ENCODE measurements at places on chromosomes 11 and 22.
A peak's percentile ranks its signal among the peaks of the same experiment; 100 is the strongest.

DNA sequence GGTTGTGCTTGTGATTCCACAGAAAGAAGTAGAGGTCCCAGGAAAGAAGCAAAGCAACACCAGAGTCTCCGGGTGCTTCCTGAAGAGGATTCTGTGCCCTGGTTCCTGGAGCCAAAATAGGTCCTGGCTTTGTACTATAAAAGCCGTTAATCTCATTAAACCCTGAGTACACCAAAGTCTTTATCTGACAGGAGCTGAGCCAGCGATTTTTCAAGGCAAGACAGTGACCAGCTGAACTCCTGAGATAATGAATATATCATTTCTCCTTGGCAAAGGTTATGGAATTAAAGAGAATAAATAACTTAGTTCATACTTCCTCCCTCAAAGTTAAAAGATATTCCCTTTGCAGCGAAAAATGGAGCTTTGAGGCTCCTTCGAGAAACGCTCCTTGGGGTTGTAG, 5.2 kb downstream of the TMEM138 start:
- DNase-seq = no peak

GRCh38 chr11:123973816-123974215, 3.8 kb downstream of the OR10S1 start:
- DNase-seq = peak; percentile 17

GRCh38 chr11:16278979-16279378, 77.4 kb downstream of the SOX6 start:
- no peak for DNase-seq

GRCh38 chr11:57653163-57653562, 3.5 kb upstream of the YPEL4 start:
- no peak for DNase-seq

- no peak for DNase-seq
Observed at GRCh38 chr22:35479359-35479758, 61.3 kb upstream of the RASD2 start.

GRCh38 chr11:65917434-65918210, 1.2 kb downstream of the C11orf68 start:
- DNase-seq = no peak

- DNase-seq = no peak
Observed at GRCh38 chr11:70078095-70078780, at the start of gene ANO1. ANO1 (plus strand) TSS chr11:70078317; CDS start chr11:70078607, 290 bp downstream.

GRCh38 chr11:120129570-120129969, 8.3 kb downstream of the TRIM29 start:
- no peak for DNase-seq

- no peak for DNase-seq
Observed at GRCh38 chr22:48361099-48361639, 1466.5 kb downstream of the BRD1 start.

- DNase-seq = no peak
Observed at GRCh38 chr11:18956630-18957029, 17.4 kb upstream of the MRGPRX1 start.

GRCh38 chr11:68077617-68078582, 39.1 kb downstream of the TCIRG1 start:
- DNase-seq = no peak

GRCh38 chr11:58999291-58999680, 60.0 kb downstream of the GLYATL1 start:
- DNase-seq = no peak

- no peak for DNase-seq
Observed at GRCh38 chr22:39956932-39957664, 3.1 kb upstream of the TMA7B start.

DNA sequence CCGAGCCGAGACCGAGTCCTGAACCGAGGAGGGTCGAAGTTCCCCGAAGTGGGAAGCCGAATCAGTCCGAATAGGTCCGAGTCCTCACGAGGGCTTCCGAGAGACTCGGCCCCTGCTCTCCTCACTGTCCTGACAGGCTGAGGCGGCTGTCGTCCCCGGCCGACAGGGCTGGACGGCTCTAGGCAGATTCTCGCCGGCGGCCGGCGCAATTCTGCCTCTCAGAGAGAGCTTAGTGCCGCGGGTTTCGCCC, 191 bp upstream of the DEAF1 start:
- no peak for DNase-seq

GRCh38 chr22:31244046-31244942, 32.2 kb downstream of the LIMK2 start:
- DNase-seq = peak; percentile 37

- DNase-seq = no peak
Observed at GRCh38 chr11:11583801-11584529, 37.8 kb downstream of the GALNT18 start.

GRCh38 chr22:48156603-48157355, 1394.3 kb downstream of the TBC1D22A start:
- DNase-seq = no peak

DNA sequence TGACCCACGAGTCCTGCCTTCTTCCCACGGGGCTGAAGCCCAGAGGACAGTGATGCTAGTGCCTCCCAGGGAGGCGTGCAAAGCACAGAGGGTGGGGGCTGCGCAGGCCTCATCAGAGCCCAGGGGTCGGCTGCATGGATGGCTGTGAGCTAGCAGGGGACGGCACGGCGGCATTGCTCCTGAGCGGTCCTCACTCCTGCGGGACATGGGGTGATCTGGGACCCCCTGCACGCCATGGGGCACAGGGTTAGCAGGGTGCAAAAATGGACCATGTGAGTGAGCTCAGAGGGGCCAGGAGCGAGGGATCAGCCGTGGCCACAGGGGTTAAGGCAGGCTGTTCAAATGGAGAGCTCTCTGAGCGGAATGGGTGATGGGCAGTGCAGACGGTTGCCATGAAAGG, 138.3 kb downstream of the SNX19 start:
- DNase-seq = no peak

DNA sequence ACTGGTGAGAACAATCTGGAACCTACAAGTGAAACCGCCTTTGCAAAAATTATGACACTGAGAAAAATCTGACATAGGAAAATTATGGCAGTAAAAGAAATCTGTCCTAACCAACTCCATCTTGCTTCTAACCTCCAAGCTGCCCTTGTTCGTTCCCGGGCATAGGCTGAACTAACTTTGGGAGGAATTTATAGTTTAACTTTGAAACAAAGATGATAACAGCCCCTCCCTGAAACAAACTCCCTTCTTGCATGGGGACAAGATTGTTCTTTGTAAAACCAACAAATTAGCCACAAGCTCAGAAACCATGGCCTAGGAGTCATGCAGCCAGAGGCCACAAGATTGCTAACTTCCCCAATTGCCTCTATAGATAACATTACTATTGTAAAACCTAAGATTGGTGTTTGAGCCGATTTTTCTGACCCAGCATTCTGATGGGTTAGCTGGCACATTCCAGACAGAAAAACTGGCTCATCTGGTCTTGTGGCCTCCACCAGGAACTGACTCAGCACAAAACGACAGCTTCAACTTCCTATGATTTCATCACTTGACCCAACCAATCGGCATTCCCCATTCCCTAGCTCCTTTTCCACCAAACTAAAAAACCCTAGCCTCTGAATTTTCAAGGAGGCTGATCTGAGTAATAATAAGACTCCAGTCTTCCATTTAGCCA, 3.6 kb upstream of the CCDC81 start:
- no peak for DNase-seq

DNA sequence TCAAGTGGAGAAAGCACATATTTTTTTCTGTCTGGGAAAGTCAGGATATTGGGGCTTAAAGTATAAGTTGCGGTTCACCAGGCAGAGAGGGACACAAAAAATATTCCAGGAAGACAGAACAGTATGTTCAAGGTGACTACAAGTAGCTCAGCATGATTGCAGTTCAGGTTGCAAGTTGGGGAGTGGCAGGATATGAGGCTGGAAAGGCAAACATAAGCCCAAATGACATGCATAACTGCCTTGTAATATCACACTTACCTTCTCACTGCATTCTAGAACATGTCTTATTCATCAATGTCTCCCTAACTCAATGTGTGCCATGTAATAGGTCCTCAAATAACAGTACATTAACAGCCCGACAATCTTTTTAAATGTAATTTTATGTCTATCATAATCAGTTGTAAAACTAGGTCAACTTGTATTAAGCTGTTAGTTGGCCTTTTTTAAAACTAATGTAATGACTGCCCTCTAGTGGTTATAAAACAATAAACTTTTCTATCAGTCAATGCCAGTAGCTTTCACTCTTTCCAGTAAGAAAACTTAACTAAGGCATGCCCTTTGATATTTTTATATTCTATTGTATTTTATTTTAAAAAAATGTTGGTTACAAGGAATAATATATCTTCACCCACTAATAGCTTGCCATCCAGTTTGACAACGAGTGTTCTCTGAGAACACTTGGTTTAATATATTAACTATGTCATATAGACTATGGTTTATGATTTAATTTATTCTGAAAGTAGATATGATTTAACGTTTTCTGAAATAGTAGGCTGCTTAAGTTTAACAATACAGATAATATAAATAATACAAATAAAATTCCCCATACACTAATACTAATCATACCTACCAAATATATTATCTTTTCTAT, 39.4 kb upstream of the CFAP300 start:
- DNase-seq = peak; percentile 30

DNA sequence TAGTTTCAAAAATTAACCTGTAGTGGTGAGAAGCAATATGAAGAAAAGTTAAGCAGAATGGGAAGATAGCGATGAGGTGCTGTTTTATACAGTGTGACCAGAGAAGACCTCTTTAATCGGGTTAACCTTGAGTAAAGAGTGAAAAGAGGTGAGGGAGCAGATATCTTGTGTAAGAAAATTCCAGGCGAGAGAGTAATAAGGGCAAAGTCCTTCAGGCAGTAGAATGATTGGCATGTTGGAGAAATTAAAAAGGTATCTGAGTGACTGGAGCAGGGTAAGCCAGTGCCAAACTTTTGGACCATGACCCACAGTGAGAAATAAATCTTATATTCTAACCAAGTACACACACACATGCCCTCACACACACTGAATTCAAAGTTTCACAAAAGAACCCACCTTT, 374.7 kb upstream of the LARGE1 start:
- DNase-seq = no peak

- DNase-seq = no peak
Observed at GRCh38 chr11:121090145-121090721, 10.8 kb upstream of the TECTA start.

DNA sequence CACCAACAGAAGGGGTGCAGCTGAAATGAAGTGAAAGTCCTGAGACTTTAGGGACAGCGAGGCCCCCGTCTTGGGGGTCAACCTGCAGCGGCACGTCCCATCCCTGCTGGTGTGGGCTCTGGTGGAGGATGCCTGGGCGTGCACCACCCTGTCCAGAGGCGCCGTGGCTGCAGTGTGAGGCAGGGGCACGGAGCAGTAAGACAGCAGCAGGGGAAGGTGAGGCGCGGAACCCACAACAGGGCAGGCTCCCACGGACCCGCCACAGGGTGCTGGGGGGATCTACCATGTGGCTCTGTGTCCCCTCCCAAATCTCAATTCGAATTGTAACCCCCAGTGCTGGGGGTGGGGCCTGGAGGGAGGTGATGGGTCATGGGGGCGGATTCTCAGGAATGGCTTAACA, 158.6 kb downstream of the SHANK2 start:
- no peak for DNase-seq

DNA sequence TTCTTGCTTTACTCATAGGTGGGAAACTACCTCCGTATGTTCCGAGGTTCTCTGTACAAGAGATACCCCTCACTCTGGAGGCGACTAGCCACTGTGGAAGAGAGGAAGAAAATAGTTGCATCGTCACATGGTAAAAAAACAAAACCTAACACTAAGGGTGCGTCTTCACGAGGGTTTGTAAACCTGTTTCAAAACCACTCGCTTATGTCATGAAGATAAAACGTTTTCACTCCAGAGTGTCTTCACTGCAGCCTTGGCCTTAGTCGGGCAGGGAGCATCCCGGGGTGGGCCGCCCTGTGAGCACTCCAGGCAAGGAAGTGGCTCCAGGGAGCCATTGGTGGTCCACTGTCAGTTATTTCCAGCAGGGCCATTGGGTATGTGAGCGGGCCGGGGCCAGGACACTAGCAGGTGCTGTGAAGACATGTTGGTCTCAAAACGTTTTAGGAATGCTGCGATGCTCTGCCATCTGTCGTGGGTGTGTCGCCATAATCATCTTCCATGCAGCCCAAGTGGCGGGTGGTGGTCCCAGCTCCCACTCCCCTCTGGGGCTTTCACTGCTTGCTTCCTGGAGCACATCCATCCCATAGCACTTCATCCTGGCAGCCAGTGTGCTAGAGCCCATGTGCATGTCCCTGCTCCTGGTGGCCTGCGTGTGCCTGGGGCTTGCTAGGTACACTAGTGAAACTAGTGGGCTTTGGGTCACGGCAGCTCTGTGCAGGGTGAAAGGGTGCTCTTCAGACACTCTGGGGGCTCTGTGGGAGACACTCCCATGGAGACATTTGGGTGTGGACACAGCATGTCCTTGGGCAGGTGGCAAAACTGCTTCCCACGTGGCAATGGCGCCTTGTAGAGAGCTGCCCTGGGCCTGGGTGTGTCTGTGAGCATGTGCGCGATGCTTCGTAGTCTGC, 5.2 kb downstream of the SMARCB1 start:
- no peak for DNase-seq

DNA sequence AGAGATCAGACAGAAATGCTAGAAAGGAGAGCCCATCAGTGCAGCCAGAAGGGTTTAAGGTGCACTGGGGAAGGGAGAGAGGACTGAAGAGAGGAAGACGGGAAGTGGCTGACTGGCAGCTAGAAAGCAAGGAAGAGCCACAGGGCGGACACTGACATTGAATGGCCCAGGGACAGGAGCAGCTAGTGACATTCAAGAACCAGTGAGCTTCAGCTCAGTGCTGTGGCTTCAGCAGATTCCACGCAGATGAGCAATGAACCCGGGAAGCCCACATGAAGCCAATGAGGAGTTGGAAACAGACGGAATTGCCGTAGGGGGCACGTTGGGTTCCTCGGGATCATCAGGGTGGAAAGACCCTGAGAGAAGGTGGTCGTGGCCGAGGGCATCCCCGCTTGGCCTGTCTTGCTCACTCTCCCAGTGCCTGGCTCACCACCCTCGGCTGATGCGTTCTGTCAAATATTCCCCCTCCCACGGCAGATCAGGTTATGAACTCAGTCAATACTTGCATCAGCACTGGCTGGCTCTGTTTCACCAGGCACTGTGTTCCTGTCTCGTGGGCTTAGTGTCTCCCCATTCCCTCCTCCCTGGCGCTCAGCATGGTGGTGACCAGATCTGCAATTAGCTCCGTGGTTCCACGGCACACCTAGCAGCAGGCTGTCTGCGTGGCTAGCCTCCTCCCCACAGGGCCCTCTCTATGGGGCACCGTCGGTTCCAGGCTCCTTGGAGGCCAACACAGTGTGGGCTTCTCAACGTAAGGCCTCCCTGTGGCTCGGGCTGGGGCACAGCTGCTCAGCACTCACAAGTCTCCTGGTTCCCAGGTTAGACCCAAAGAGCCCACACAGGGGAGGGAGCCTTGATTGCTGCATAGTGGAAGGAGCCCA, 145.5 kb downstream of the TRIM29 start:
- no peak for DNase-seq

GRCh38 chr11:829176-829846, 1.6 kb downstream of the CRACR2B start:
- DNase-seq = no peak

GRCh38 chr11:134518616-134519389, 106.8 kb upstream of the B3GAT1 start:
- DNase-seq = no peak

GRCh38 chr11:1863352-1864216, 10.7 kb downstream of the LSP1 start:
- DNase-seq = peak; percentile 84

- no peak for DNase-seq
Observed at GRCh38 chr11:21475276-21475675, 717.6 kb upstream of the ANO5 start.

- no peak for DNase-seq
Observed at GRCh38 chr22:44541671-44542319, 43.8 kb upstream of the RTL6 start.

- no peak for DNase-seq
Observed at GRCh38 chr22:36373258-36373579, 14.5 kb downstream of the MYH9 start.
